Lung (tissue), 17 donors: ENCODE measurements at places on chromosomes 16 and 17. TPM values are rescaled to one million over a fixed set of nuclear protein-coding genes. Genes with fewer than 3 reads are reported as not detected.

DNA sequence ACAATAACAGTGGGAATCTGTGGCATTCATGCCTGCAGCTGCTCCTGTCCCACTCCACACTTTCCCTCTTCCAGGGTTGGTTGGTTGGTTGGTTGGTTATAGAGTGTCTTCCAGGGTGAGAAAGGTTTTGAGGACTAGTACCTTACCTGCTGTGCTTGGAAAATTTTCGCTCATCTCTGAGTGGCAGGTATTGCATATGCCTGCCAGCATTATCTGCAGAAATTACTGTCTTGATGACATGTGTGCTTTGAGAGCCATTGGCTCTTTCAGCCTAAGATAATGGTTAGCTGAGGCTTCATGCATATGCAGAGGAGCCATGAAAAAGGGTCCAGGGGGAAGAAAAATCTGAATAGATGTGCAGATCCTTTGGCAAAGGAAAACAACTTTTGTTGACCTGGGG is 131.8 kb downstream of the BCAS3 start:
- H3K36me3 ChIP-seq = peaks cover 9% of the 10 kb centered on the region
- H3K4me1 ChIP-seq = no peaks in the 10 kb centered on the region
- H3K27me3 ChIP-seq = no peaks in the 10 kb centered on the region
- no peak overlapping the region for H3K4me3 ChIP-seq
- no peak overlapping the region for H3K27ac ChIP-seq

DNA sequence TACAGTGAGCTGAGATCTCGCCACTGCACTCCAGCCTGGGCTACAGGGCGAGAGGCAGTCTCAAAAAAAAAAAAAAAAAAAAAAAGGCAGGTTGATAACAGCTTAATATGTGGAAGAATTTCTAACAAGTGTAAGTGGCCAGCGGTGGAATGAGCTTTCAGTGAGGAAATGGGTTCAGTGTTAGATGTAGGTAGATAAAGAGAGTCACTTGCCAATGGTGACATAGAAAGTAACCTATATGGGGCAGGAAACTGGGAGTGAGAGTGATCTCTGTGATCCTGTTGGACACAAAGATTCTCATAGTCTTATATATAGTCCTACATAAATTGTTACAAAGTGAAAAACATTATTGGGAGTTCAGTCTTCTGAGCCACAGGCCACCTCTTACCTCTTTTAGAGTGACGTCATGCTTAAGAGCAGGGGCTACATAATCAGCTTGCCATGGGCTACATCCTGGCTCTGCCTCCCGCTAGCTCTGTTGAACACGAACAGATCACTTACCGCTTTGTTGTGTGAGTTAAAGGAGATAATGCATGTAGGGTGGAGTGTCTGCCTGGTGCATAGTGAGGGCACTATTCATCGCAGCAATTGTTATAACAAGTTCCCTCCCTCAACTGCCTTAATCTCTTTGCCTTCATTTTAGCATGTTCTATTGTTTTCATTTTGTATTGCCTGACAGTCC is 110.2 kb upstream of the ELAC2 start:
- no peak for DNase-seq
- no peak overlapping the region for H3K4me3 ChIP-seq
- H3K27ac ChIP-seq = no peak overlapping the region
- H3K36me3 ChIP-seq = no peaks in the 10 kb centered on the region
- no peaks in the 10 kb centered on the region for H3K27me3 ChIP-seq

- H3K27me3 ChIP-seq = no peaks in the 10 kb centered on the region
- peak overlapping the region; percentile 78 for H3K27ac ChIP-seq
- H3K4me3 ChIP-seq = peak overlapping the region; percentile 100
- peaks cover 14% of the 10 kb centered on the region for H3K4me1 ChIP-seq
- DNase-seq = no peak
Observed at GRCh38 chr16:19718624-19718965, 524 bp downstream of the IQCK start.

DNA sequence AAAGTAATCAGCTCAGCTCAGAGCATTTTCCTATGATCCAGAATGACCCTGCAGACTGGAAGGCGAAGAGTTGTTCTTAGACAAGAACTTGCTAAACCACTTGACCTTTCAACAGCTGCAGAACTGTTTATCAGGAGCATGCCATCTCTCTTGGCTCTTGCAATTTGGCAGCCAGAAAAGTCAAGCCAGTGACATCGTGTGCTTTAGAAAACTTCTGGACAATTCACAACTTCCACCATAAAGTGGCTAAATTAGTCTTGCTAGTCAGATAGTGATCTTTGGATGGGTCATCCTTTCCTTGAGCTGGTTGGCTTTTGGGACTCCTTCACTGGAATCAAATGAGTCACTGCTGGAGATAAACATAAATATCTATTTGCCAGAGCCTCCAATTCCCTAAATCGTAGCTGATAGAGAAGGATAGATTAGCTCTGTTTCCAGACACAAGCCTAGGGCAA is 146.5 kb downstream of the MAP2K6 start:
- H3K4me1 ChIP-seq = no peaks in the 10 kb centered on the region
- H3K4me3 ChIP-seq = no peak overlapping the region
- DNase-seq = no peak

SEPTIN12 gene
- total RNA-seq = not detected

- no peaks in the 10 kb centered on the region for H3K4me1 ChIP-seq
- no peak overlapping the region for H3K27ac ChIP-seq
- peaks cover 2% of the 10 kb centered on the region for H3K36me3 ChIP-seq
- no peak overlapping the region for H3K4me3 ChIP-seq
Observed at GRCh38 chr17:9427465-9428315, 147.9 kb downstream of the STX8 start.

DNA sequence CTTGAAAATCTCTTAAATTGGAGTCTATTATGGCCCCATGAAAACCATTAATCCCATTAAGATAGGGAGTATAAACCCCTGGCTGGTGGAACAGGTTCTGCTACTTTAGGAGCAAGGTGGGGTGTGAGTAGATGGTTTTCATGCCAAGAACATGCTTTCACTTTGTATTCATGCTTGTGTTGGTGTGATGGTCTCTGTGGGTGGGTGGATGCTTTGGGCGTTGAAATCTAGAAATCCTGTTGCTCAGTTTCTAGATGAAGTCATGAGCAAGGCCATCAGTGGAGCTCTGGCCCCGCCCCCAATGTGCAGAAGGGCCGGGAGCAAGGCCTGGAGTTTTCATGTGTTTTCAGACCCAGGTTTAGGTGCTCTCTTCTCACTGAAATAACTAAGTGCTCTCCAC is 20.1 kb downstream of the PLD6 start:
- H3K27ac ChIP-seq = peak overlapping the region; percentile 52
- H3K4me3 ChIP-seq = no peak overlapping the region
- no peaks in the 10 kb centered on the region for H3K27me3 ChIP-seq
- H3K4me1 ChIP-seq = peaks cover 3% of the 10 kb centered on the region
- peaks cover 33% of the 10 kb centered on the region for H3K36me3 ChIP-seq
- peak; percentile 66 for DNase-seq

GRCh38 chr16:78116946-78117345 is 17.5 kb downstream of the WWOX start:
- no peak overlapping the region for H3K27ac ChIP-seq
- DNase-seq = no peak
- no peaks in the 10 kb centered on the region for H3K27me3 ChIP-seq
- H3K4me1 ChIP-seq = peaks cover 10% of the 10 kb centered on the region
- H3K36me3 ChIP-seq = peaks cover 7% of the 10 kb centered on the region
- H3K4me3 ChIP-seq = no peak overlapping the region

- H3K4me1 ChIP-seq = no peaks in the 10 kb centered on the region
- H3K27me3 ChIP-seq = no peaks in the 10 kb centered on the region
- no peaks in the 10 kb centered on the region for H3K36me3 ChIP-seq
- H3K27ac ChIP-seq = no peak overlapping the region
- H3K4me3 ChIP-seq = no peak overlapping the region
Observed at GRCh38 chr16:47359478-47359877, 101.4 kb downstream of the ITFG1 start.

QPRT gene
- total RNA-seq = 23.1 TPM

KRTAP9-2 gene
- total RNA-seq = not detected

CLDN6 gene
- 7.1 TPM for total RNA-seq
